ENCODE measurements at places on chromosomes 1 and 21. TPM values are rescaled to one million over a fixed set of nuclear protein-coding genes. Genes with fewer than 3 reads are reported as not detected.
A peak's percentile ranks its signal among the peaks of the same experiment; 100 is the strongest.

DNA sequence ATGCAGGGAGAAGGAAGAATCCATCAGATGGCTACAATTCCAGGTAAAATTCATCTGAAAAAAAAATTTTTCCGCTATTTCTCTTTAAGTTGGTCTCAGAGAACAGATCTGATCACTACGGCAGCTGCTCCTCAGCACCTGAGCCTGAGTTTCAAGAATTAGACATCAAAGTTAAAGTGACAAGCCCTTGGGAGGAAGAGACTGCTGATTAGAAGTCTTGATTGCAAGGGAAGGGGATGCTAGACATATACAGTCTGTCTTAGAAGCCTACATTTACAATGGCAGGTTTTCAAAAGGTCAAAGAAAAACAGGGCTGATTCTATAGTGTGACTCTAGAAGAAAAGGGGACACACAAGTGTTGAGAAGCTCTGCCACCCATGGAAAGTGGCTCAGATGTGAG, 48.3 kb downstream of the SUSD4 start:
- DNase-seq = no peak

DNA sequence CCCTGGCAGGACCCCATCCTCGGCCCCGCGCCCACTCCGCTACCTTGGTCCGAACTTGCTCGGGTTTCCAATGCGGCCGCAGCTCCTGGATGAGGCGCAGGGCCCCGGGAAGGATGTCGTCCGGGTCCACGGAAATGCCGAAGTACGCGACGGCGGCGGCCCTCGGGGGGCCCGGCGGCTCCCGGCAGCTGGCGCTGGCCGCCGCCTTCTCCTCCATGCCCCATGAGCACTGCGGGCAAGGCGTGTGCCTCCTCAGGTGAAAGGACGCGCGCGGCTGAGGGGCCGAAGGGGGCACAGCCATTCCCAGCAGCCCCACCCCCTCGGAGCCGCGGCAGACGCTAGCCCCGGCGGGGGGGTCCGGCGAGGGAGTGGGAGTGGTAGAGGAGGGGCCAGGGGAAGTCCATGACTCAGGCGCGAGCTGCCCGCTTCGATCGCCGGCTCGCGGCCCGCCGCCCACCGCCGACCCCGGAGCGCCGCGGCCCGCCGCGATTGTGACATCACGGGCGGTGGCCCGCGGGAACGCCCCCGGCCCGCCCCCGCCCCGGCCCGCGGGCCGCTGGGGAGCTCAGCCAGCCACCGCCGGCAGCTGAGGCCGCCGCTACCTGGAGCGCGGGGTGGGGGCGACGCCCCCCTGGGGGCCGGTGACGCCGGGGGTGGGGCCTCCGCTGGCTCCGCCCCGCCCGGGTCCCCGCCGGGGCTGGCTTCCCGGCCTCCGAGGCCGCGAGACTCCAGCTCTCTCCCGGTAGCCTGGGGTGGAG, at the start of gene ETNK2:
Gene ETNK2 (minus strand): TSS at position 493 of the 758 bp plus-strand sequence. CDS start 192 bp downstream, at position 301.
- DNase-seq = peak; percentile 51

GRCh38 chr1:8409106-8409505, 91.2 kb downstream of the SLC45A1 start:
- no peak for DNase-seq

- DNase-seq = no peak
These were observed 20.2 kb downstream of the CLIC4 start for GRCh38 chr1:24765308-24765988.

- no peak for DNase-seq
These were observed 1.4 kb upstream of the BRINP3 start for GRCh38 chr1:190479050-190479397.

- no peak for DNase-seq
These were observed 269.6 kb downstream of the VAV3 start for GRCh38 chr1:107695341-107695740.

DNA sequence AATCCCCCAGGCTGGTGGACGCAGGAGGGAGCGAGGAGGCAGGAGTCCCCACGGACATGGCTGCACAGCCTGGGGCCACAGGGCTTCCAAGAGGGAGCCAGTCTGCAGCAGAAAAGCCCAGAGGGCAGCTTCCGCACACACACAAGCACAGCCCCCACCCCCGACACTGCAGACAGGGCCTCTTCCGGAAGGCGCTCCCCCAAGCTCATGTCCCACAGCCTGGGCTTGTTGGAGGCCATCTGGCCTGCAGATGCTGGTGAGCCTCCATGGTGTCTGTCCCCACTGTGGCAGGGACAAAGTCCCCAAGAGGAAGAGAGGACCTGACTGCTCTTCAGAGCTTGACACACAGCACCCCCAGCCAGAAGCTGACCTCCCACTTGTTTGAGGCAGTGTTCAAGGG, 13.4 kb upstream of the KIAA1614 start:
- DNase-seq = no peak

DNA sequence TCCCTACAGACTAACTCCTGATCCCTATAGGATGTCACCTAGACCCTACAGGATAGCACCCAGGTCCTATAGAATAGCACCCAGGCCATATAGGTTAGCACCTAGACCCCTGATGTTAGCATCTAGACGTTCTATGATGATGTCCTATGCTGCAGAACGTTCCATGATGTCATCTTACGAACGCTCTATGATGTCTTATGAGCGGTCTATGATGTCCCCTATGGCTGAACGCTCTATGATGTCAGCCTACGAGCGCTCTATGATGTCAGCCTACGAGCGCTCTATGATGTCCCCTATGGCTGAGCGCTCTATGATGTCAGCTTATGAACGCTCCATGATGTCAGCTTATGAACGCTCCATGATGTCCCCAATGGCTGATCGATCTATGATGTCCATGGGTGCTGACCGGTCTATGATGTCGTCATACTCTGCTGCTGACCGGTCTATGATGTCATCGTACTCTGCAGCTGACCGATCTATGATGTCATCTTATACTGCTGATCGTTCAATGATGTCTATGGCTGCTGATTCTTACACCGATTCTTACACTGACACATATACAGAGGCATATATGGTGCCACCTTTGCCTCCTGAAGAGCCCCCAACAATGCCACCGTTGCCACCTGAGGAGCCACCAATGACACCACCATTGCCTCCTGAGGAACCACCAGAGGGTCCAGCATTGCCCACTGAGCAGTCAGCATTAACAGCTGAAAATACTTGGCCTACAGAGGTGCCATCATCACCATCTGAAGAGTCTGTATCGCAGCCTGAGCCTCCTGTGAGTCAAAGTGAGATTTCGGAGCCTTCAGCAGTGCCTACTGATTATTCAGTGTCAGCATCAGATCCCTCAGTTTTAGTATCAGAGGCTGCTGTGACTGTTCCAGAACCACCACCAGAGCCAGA, 9.5 kb downstream of the SON start:
- DNase-seq = no peak

DNA sequence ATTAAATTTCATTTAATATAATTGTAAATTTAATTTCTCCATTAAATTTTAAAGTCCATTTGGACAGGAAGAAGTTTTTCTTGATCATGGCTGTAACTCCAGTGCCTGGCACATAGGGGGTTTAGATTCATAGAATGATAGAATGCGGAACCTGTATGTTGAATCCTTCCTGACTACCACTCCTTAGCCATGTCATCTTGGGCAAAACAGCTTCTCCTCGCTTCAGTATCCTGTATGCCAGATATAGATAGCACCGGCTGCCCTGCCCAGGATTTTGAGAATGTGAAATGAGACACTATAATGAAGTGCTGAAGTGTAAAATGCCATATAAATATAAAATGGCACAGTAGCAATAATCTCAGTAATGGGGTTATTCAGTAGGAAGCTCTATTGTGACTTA, 6.4 kb downstream of the DYRK1A start:
- DNase-seq = no peak

DNA sequence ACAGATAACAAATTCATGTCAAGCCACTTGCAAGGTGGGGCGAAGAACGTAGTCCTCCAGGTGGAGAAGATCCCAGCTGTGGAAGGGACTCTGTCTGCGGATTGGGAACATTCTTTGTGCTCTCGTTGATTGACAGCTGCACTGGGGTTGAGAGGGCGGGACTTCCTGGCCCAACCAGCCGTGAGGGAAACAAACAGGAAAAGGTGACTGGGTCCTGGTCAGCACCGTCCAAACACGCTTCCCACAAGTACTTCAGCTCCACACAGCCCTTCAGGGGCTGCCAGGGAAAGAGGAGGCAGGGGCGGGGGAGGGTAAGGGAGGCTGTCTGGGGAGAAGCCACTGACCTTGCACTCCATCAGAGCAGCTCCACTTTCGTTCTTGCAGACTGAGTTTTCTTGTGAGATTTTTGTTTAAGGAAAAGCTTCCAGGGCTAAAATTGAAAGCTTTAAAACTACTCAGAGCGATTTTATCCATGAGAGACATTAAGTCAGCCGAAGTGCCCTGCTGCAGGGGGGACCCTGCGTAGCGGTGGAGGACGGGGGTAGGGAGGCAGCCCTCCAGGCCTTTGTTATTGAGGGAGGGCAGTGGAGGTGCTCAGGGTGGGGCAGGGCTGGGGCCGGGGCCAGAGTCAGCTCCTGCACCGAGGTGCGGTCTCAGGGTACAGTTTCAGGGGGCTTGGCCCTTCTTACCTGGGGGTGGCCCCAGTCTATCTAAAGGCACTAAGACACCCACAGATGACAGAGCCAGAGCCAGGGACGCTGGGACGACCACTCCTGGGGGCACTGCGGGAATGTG, 21.6 kb upstream of the STUM start:
- no peak for DNase-seq

- DNase-seq = no peak
These were observed 20.6 kb upstream of the ATF3 start for GRCh38 chr1:212587888-212588510.

DNA sequence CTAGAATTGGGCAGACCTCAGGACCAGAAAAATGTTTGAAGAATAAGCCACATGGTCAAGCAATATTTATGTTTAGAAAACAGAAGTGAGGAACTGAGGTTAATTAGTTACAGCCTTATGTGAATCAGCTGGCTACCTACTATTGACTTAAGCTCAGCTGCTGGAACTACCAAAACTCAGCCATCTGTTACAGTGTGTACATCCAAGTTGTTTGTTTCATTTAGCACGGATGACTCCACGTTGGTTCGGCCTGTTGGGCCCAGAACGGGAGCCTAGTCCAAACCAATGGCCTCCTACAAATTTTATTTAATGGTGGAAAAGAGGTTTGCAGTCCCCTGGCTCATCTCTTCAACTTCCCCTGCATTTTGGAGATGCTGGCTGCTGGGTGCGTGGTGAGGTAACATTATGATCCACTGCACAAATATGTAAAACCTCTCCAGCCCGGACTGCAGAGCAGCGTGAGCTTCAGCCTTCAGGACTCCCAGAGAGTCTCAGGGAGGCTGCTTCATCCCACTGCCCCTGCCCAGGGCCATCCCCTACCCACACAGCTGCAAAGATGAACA, 143.4 kb downstream of the ZZZ3 start:
- DNase-seq = no peak

DNA sequence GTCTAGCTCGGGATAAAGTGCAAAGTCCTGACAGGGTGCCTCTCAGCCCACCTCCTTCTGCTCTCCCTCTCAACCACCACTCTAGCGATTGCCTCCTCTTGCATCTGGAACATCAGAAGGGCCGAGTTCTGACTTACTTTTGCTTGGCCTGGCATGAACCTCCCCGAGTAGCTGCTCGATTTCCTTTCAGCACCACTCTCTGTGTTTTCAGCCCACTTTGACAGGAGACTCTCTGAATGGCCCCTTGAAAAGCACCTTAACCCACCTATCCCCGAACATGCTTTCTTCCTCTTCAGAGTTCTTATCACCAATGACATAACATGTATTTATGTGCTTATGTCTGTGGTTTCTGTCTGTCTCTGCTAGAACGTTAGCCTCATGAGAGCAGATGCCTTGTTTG, 225.8 kb upstream of the RUNX1 start:
- no peak for DNase-seq

DNA sequence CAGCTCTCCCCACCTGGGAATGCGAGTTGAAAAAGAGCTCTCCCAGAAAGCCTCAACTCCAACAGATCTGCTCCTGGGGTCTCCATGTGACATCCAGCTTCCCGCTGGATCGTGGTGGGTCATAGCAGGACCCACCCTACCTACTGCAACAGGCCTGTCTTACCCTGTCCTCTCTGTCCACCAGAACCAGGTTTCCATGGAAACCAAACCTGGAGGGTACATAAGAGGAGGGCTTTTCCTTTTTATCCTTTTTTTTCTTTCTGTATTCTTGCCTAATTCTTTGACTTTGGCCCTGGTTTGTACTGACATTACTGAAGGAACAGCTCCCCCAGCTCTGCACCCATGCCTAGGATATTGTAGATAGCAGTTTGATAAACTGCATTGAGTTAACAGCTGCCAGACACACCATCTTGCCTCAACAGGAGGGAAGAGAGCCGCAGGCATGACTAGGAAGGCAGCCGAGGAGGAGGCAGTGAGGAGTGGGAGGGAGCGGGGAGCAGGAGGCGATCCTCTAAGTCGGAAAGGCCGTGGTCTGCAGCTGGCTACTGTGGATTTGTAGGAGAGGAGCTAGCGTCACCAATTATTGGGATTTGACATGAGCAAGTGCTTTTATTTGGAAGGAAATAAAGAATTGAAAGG, 9.7 kb upstream of the FMOD start:
- DNase-seq = no peak

DNA sequence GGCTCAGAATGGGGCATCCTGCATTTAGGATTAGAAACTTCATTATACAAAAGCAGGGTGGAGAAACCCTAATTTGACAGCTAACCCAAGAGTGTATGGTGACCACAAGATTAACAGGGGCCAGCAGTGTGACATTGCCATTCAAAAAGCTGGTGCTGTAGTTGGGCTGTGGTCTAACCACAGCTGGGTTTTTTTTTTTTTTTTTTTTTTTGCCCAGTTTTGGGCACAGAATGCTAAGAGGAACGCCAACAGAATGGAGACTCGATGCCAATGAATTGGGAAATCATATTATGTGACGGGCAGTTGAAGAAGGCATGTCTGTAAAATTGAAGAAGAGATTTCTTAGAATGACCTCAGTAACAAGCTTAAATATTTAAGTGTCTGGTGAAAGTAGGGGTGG, 58.4 kb downstream of the NFIA start:
- DNase-seq = no peak

DNA sequence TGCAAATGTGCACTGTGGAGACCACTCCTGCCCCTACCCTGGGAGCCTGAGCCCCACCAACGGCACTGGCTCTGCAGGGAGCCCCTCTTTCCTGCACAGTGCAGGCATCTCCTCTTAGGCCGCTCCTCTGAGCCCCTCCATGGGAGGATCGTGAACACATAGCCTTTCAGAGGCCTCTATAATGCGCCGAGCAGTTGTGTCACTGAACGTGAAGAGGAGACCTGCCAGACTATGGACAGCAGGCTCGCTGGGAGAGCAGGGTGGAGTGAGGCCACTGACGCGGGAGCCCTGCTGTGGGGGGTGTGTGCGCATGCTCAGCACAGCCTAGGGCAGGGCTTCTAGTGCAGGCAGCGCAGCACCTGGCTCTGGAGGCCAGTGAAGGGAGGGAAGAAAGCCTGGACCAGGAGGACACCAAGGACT, 151.3 kb upstream of the COL6A1 start:
- DNase-seq = no peak

ILDR2 gene
- 14.6 TPM for total RNA-seq

OSBPL9 gene
- total RNA-seq = 63.4 TPM

KRTAP10-10 gene
- total RNA-seq = not detected

TRIM17 gene
- 0.91 TPM for total RNA-seq

GPR25 gene
- not detected for total RNA-seq

FAM177B gene
- not detected for total RNA-seq

DCST2 gene
- 1.5 TPM for total RNA-seq

TLCD4 gene
- total RNA-seq = 0.49 TPM

OR10K2 gene
- not detected for total RNA-seq

ACKR1 gene
- total RNA-seq = not detected
